ENCODE measurements at places on chromosomes 4 and X.

GRCh38 chrX:12986164-12986779 is 11.4 kb downstream of the TMSB4X start:
- DNase-seq, result no peak

- peak; percentile 60 for DNase-seq
Measured at GRCh38 chrX:71652405-71652804, 14.9 kb upstream of the LOC101059915 start.

GRCh38 chr4:174222266-174222872 is 61.1 kb downstream of the FBXO8 start:
- DNase-seq, result peak; percentile 14

GRCh38 chrX:104854790-104855340 is 288.9 kb downstream of the IL1RAPL2 start:
- no peak for DNase-seq

DNA sequence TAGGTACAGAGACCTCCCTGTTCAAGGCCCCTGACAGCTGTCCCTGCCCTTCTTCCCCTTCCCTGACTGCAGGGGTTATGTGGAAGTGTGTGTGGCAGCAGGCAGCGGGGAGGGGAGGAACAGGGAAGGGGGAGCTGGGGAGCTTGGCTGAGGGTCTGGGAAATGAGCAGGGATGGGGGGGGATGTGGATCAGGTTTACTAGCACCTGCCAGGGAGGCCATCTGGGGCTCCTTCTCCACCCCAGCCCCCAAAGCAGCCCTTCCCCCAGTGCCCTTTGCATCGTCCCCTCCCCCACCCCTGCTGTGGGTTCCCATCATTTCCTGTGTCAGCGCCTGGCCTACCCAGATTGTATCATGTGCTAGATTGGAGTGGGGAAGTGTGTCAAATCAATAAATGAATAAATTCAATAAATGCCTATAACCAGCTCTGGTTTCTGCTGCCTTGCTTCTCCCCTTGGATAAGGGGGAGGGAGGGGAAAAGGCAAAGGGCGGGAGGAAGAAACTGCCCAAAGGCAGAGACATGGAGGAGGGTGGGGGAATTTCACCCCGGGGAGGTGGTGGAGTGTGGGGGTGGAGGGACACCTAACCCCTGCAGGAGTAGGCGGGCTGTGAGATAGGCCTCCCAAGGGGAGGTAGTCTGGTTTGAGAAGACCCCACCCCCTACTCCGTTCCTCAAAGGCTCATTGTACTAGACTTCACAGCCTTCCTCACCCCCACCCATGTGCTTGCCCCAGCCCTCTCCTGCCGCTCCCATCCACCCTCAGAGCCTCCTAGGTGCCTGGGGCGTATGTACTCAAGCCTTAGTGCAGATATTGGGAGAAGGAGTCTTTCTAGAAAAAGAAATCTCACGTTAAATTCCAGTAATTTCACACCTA is 3.2 kb downstream of the CXorf65 start:
- DNase-seq, result no peak

DNA sequence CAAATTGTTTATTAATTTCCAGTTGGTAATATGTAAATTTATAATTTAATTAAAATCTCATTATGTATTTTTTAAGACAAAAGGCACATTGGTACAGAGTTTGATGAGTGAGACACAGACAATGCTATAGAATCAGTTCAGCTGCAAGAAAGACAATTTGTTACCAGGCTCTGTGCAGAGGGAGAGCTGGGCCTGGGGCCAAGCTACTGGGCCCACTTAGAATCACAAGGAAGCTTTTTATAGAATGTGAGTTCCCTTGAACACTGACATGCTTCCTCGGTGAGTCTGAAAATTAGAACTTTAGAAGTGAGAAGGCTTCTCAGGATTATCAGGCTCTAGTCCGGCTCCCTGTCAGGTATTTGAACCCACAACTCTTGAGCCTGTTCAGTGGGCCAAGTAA is 129.0 kb downstream of the AFF2 start:
- no peak for DNase-seq

- peak; percentile 40 for DNase-seq
Measured at GRCh38 chr4:74969507-74970474, 36.9 kb downstream of the PARM1 start.

DNA sequence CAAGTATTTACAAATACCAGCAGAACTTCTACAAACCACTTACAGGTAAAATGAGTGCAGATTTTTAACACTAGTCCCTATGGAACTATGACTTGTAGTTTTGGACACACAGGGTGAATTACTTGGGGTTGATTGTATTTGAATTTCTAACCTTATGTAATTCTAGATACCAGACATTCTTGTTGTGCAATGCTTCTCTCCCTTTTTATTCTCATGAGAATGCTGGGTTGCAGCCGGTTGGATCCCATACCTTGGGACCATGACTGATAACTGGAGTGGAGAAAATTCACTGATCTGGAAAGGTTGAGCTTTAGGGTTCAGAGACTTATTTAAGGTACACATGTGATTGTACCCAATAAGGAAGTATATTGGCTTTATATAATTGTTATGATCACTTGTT is 8.8 kb downstream of the TET2 start:
- DNase-seq, result no peak

- DNase-seq, result no peak
Measured at GRCh38 chr4:184315675-184316359, 98.1 kb upstream of the ENPP6 start.

- no peak for DNase-seq
Measured at GRCh38 chrX:75361788-75362187, 87.9 kb downstream of the UPRT start.

Data from NCI-H1694 (cell line).